Esophagus mucosa (tissue), 1 donor: ENCODE measurements at places on chromosomes 12 and 14. TPM values are rescaled to one million over a fixed set of nuclear protein-coding genes. Genes with fewer than 3 reads are reported as not detected.

LRRC9 gene
- total RNA-seq: 0.12 TPM

G2E3 gene
- total RNA-seq: 9.6 TPM

TAS2R30 gene
- 1.1 TPM for total RNA-seq

HOXC6 gene
- total RNA-seq: 1.6 TPM

RGS6 gene
- 0.52 TPM for total RNA-seq

JPH4 gene
- total RNA-seq: 0.04 TPM

SPATA7 gene
- total RNA-seq: 3.1 TPM

IGFBP6 gene
- total RNA-seq: 50.5 TPM

KRT80 gene
- total RNA-seq: 17.9 TPM

INSM2 gene
- not detected for total RNA-seq

CMAS gene
- 51.1 TPM for total RNA-seq

RIC8B gene
- total RNA-seq: 3.0 TPM

EEF1AKMT3 gene
- 3.4 TPM for total RNA-seq

NPAS3 gene
- 0.08 TPM for total RNA-seq

PTPRB gene
- 5.1 TPM for total RNA-seq

PFDN5 gene
- 306 TPM for total RNA-seq

MEG3 gene
- total RNA-seq: 7.4 TPM

MMP19 gene
- 0.60 TPM for total RNA-seq

BDKRB2 gene
- total RNA-seq: 22.1 TPM

CCDC60 gene
- 3.5 TPM for total RNA-seq

DNAH10 gene
- 0.12 TPM for total RNA-seq

CCDC85C gene
- total RNA-seq: 50.2 TPM

TAS2R10 gene
- 0.16 TPM for total RNA-seq

LRTM2 gene
- total RNA-seq: not detected

ITPR2 gene
- 35.1 TPM for total RNA-seq

USP44 gene
- total RNA-seq: not detected

FOXM1 gene
- total RNA-seq: 31.2 TPM

WSCD2 gene
- total RNA-seq: 0.32 TPM

CMA1 gene
- total RNA-seq: 0.64 TPM

OVCH1 gene
- total RNA-seq: not detected

RNASE3 gene
- not detected for total RNA-seq

VRTN gene
- total RNA-seq: not detected

LYZ gene
- 13.0 TPM for total RNA-seq

LRFN5 gene
- total RNA-seq: 0.20 TPM

ASCL1 gene
- not detected for total RNA-seq

TGFB3 gene
- 4.3 TPM for total RNA-seq

NPFF gene
- not detected for total RNA-seq

RASAL1 gene
- total RNA-seq: 53.1 TPM

C12orf75 gene
- total RNA-seq: 49.7 TPM

MBIP gene
- total RNA-seq: 12.5 TPM

MYF6 gene
- total RNA-seq: not detected

GNB3 gene
- total RNA-seq: not detected

FAM222A gene
- 5.4 TPM for total RNA-seq

AQP2 gene
- not detected for total RNA-seq

MYO1H gene
- total RNA-seq: 1.0 TPM

RD3L gene
- total RNA-seq: not detected

BICDL1 gene
- 32.6 TPM for total RNA-seq

RAD9B gene
- 0.44 TPM for total RNA-seq

RIMBP2 gene
- 2.3 TPM for total RNA-seq

GLS2 gene
- total RNA-seq: 2.6 TPM

ITGB7 gene
- 7.0 TPM for total RNA-seq

ADAM21 gene
- not detected for total RNA-seq

SLC39A2 gene
- 15.7 TPM for total RNA-seq

WBP11 gene
- 28.5 TPM for total RNA-seq
